ENCODE measurements at places on chromosomes 11 and 22. TPM values are rescaled to one million over a fixed set of nuclear protein-coding genes. Genes with fewer than 3 reads are reported as not detected.

The ENTHD1 gene
- 0.21 TPM for total RNA-seq

The IGLL5 gene
- total RNA-seq = not detected

The LRP5 gene
- 32.2 TPM for total RNA-seq

The P4HA3 gene
- not detected for total RNA-seq

The CD6 gene
- 368 TPM for total RNA-seq

The PNPLA5 gene
- not detected for total RNA-seq

The GPR83 gene
- total RNA-seq = 0.05 TPM

The DEFB131B gene
- total RNA-seq = not detected

The ACTN3 gene
- total RNA-seq = 0.23 TPM

The KCNE3 gene
- total RNA-seq = not detected

Data from activated CD4-positive, alpha-beta T cell treated with anti-CD3 and anti-CD28 coated beads, Interleukin-2, amount 10 ng/mL, durations not matched to agents 7 days and 5 days (primary cell).